Stimulated activated CD8-positive, alpha-beta memory T cell treated with anti-CD3 and anti-CD28 coated beads, Interleukin-7, amount 100 ng/mL, for 4 hours (primary cell): ENCODE measurements at places on chromosomes 1 and 21.
A peak's percentile ranks its signal among the peaks of the same experiment; 100 is the strongest.

- peak; percentile 47 for DNase-seq
Measured at GRCh38 chr1:8348777-8349472, 31.0 kb downstream of the SLC45A1 start.

GRCh38 chr1:108749081-108749480 lies 2.6 kb downstream of the STXBP3 start:
- DNase-seq: no peak

GRCh38 chr1:3139871-3140361 lies 70.9 kb downstream of the PRDM16 start:
- DNase-seq: no peak

- DNase-seq: no peak
Measured at GRCh38 chr1:95659588-95659987, 425.6 kb downstream of the RWDD3 start.

DNA sequence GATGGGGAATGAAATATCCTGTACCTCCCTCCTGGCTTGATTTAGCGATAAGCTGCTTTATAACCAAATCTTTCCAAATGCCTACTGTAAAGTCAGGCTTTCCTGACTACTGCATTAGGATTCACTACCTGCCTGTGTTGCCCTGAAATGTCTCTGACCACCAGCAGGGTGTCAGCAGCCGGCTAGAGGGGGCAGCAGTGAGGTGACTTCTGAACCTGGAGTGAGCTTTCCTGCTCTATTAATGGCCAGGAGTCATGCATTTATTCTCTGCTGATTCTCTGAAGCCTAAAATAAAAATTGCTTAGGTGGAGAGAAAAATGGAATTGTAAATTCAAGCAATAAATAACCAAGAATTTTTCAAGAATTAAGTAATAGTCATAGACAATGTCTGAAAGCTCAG lies 2.5 kb downstream of the BACE2 start:
- DNase-seq: no peak

- DNase-seq: no peak
Measured at GRCh38 chr1:205589046-205589445, 42.8 kb downstream of the ELK4 start.

DNA sequence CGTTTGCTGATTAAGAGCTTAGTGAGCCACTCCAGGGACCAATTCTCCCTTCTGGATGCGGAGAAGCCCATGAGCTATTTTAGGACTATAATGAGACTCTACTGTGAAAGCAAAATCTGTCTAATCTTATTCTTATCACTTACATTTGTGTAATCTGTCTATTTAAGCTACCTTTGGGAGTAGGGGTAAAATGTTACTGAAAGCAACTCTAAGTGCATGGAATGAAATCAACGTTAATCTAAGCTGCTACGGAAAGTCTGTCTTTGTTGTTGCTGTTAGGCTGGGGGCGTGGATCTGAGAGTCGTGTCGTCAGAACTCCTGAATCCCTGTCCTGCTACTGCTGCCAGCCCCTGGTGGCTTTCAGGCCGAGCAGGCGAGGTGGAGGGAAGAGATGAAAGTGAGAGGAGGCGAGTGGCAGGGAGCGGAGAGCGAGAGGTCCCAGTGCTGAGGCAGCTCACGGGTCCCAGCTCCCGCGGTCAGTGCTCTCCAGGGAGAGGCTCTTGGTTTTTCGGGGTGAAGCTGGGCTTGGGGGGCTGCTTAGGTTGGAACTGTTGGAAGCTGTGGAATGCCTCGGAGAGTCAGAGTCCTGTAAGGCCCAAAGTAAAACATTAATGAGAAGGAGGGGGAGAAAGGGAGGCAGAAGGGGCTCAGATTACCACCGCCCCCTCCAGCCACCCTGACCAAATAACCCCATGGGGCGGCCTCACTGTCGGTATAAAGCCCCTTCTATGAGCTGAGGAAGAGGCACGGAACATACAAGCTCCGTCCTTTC lies 53.9 kb downstream of the COQ8A start:
- no peak for DNase-seq

DNA sequence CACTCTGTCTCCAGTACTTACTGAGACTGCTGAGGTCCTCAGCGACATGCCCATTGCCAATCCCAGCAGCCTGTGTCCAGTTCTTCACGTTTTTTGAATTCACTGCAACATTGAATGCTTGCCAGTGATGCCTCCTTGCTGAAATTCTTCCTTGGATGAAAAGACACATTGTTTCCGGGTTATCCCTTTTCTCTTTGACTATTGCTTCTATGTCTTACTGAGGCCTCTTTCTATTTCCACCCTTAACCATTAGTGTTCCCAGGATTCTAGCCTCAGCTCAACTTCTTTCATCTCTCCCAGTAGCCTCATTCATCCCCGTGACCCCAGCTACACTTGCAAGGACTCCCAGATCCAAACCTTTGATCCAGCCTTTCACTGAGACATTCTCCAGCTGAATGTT lies 46.5 kb upstream of the KIF26B start:
- DNase-seq: no peak

DNA sequence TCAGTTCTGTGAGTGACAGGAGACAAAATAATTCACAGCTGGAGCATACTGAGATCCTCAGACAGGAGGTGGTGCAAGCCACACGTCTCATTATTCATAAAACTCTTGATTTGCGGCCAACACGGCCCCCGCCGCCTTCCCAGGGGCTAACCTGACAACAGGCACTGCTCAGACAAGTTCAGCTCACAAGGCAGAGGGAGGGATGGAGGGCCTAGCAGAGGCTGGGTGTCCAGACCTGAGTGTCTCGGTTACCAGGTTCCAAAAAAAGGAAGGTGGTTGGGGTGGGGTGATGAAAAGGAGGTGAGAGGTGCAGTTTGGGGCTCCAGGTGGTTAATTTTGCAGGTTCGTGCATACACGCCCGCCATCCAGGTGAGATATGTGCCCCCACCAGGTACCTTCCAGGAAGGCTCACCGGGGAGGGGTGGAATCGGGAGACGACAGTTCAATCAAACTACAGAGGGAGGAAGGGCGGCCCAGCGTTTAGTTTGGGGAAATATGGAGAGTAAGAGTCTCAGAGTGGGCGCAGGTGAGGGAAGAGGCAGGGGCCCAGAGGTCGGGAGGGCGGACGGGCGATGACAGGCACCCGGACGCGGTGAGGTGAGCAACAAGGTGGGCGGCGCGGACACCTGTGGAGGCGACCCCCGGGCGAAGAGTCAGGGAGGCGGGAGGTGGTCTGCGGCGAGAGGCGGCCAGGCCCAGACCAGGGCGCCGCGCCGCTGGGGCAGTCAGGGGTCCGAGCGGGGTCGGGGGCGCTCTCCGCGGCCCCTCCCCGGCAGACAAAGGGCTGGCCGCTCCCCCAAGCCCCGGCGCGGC lies 629 bp downstream of the CTNNBIP1 start:
- DNase-seq: peak; percentile 17

DNA sequence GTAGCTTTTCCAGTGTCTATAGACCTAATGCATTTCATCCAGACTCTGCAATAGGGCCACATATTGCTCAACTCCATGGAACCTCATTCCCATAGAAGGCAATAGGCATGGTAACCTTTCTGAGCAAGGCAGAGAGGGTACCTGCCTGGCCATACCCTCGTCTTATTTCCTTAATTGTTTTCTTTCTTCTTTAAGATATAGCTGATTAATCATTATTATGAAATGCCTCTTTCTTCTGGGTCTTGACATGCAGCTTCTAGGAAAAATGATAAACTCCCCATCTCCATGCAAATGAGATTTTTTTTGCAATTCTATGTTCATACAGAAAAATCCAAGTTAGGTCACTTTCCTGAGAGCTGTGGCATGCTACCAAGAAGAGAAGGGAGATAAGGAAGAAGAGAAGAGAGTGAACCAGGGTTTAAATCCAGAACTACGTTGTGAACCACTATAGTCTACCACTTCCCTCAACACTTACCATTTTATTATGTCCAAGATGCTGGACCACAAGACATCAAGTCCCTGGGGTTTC lies 33.0 kb upstream of the IL20 start:
- DNase-seq: no peak

DNA sequence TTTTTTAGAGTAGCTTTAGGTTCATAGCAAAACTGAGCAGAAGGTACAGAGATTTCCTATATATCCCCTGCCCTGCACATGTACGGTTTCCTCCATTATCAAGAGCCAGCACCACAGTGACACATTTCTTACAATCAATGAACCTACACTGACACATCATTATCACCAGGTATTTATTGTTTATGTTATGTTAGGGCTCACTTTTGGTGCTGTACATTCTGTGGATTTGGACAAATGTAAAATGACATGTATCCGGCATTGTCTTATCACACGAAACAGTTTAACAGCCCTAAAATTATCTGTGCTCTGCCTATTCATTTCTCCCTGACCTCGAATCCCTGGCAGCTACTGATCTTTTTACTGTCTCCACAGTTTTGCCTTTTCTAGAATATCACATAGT lies 93.7 kb upstream of the DPH5 start:
- no peak for DNase-seq

- DNase-seq: no peak
Measured at GRCh38 chr1:209227171-209227570, 356.3 kb upstream of the CAMK1G start.

DNA sequence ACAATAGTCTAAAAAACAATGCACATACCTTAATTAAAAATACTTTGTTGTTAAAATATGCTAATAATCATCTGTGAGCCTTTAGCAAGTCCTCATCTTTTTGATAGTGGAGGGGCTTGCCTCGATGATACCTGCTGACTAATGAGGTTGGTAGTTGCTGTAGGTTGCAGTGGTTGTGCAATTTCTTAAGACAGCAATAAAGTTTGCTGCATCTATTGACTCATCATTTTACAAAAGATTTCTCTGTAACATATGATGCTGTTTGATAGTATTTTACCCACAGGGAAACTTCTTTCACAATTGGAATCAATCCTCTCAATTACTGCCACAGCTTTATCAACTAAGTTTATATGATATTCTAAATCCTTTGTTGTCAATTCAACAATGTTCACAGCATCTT lies 7.6 kb downstream of the C1orf87 start:
- no peak for DNase-seq

GRCh38 chr1:75097654-75098053 lies 36.5 kb upstream of the LHX8 start:
- DNase-seq: no peak

- DNase-seq: no peak
Measured at GRCh38 chr21:41765973-41766882, 624 bp downstream of the RIPK4 start.

DNA sequence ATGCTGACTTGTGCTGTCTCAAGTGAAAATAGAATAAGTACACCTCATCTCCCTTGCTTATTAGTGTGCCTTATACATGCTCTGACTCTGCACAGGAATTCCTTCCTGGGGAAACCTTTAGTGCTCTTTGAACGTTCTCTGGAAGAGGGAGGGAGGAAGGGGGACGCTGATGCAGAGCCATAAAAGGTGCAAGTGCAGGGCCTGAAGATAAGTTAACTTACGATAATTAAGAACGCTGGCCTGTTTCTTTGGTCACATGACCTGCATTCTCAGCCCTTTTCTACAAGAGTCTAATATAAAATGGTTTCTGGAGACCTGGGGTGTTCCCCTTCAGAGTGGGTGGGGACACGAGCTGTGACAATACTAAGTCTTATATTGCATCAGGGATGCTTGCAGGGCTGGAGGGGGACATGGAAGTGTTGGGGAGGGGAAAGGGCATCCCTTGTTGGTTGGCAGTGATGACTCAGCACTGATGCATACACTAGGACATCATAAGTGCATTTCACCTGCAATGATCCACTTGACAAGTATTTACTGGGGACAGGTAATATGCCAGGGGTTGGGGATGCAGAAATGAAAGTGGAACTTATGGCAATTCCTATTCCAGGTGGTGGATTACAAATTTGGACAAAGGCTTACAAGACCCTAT lies 26.3 kb upstream of the KIAA0040 start:
- no peak for DNase-seq

- no peak for DNase-seq
Measured at GRCh38 chr1:157496121-157496526, 56.2 kb downstream of the FCRL5 start.
